ENCODE measurements at places on chromosomes 5 and 9.

GRCh38 chr5:132489871-132490483 is 596 bp downstream of the IRF1 start:
- DNase-seq = no peak

- no peak for DNase-seq
Measured at GRCh38 chr5:176816791-176817347, 6.5 kb downstream of the UNC5A start.

DNA sequence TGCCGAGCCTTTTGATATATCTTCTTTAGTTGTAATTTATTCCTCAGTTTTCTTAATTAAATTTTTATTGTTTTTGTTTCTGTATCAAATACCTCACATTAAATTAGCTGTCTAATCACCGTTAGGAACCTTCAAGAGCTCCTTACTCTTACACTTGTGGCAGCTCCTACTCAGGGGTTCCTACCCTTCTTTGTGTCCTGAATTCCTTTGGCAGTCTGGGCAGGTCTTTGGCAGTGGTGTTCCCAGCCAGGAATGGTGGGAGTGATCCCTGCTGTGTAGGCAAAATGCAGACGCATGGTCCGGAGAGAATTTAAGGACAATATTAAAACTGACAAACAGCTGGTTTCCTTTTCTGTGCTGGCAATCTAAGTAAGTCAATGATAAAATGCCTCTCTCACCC is 41.8 kb downstream of the MAST4 start:
- DNase-seq = no peak

DNA sequence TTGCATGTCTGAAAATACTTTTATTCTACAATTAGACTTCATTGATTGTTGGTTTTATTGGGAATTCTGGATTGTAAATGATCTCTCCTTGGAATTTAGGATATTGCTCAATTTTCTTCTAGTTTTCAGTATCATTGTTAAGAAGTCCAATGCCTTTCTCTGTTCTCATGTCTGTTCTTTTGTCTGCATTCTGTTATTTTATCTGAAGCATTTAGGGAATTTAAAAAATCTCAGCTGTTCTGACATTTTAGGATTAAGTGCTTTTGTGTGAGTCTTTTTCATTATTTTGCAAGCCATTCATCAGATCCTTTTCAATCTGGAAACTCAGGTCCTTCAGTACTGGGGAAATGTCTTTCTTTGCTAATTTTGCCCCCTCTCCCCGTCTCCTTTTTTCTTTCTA is 4.4 kb upstream of the FER start:
- no peak for DNase-seq

GRCh38 chr5:149371296-149371962 is 7.7 kb downstream of the IL17B start:
- DNase-seq = peak; percentile 58

GRCh38 chr5:155299386-155300005 is 285.9 kb downstream of the KIF4B start:
- DNase-seq = no peak

GRCh38 chr5:55917402-55918086 is 66.4 kb downstream of the IL31RA start:
- no peak for DNase-seq

DNA sequence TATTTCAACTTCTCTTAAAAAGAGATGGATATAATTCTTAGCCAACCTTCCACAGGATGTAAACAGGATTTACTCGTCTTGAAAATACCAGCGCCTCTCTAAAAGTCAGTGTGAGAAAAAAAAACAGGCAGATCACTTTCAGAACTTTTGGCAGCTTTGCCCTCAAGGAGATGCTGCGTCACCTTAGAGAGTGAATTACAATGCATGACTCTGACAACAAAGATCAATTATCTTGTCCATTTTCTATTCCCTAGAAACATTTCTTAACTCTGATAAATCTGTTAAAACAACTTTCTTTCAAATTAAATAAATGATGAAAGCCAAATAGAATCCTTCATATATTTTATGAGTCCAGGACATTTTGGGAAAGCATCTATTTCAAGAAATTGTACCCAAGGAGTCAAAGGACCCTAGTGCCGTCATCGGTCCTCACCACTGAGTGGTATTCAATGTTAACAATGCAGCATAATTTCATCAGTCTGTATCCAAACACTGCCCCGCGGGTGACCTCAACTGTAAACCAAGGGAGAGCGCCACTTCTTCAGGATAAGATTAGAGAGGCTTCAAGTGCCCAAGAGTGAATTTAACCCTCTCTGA is 536.0 kb downstream of the PDE4D start:
- no peak for DNase-seq

- no peak for DNase-seq
Measured at GRCh38 chr5:144711172-144711571, 540.5 kb downstream of the KCTD16 start.

DNA sequence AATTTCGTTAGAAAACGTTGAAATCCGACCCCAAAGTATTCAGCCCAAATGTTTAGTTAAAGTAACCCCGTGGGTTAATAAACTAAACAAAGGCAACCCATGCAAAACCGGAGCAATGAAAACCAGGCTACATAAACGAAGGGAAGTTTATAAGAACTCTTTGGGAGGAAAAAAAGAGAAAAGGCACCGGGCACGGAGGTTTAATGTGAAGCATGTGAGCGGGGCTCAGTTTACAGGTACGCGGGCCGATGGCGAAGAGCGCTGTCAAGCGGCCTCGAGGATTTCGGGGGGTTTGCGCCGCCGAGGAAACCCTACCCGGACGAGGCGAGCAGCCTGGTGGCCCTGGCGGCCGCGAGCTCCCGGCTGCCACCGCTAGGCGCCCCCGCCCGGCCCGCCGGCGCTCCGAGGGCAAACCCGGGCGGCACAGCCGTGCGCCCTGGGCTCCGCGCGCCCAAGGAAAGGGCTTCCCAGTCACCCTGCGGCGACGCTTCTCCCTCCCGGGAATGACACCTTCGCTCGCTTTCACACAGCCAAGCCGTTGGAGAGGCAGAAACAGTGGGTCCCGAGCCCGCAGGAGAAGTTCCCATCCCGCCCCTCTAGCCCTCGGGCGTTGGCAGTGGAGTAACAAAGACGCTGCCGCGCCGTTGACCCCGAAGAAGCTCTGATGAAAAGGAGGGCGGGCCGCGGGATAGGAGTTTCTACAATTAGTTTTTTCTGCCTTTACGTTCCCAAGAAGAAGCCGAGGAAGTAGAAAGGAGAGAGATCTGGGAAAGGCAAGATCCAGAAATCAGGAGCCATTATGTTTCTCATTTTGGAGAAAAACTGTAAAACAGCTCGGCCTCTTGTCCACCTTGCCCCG is 126.0 kb downstream of the TMEM174 start:
- DNase-seq = no peak

DNA sequence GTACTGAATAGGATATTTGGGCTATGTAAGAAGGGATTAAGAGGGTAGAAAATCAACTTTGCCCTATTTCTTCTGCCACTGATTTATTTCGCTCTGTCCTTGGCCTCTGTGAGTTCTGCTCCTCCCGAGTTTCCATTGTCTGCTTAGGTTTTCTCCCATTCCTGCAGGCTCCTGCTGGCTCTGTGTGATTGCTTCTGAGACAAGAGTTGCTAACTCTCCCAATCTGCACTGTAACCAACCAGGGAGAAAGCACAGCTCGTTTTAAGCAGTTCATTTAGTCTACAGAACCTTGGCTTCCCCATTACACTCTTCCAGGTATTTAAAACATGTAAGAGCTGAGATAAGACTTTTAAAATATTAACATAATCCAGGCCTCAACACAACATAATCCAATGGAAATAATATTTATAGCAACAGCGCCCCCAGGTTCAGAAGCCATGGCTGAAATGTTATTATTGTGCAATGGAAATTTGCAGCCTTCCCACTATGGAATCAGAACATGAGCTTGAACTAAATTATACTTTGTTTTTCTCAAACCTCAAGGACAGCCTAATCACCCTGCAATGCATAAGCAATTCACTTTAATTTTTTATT is 203.5 kb downstream of the ERCC6L2 start:
- DNase-seq = no peak

DNA sequence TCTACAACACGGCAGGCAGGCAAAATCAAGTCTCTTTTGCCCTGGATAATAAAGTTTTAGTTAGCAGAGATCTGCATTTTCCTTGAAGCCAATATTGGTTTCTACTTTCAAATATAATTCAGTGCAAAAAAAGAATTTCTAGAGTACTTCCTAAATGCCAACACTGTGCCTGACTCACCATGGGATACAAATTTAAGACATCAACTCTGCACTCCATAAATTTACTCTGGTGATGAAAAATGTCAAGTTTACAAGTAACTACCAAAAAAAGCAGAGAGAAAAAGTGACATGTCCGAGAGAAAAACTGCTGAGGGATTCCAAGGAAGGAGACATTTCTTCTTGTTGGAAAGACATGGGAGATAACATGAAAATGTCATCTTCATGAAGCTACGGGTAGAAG is 119.7 kb downstream of the RAPGEF6 start:
- no peak for DNase-seq

GRCh38 chr5:155434267-155434666 is 420.7 kb downstream of the KIF4B start:
- no peak for DNase-seq

GRCh38 chr5:140502834-140503233 is 44.6 kb upstream of the EIF4EBP3 start:
- DNase-seq = no peak

- DNase-seq = no peak
Measured at GRCh38 chr5:150513375-150514309, 5.7 kb downstream of the NDST1 start.

- DNase-seq = no peak
Measured at GRCh38 chr5:24714746-24715145, 70.0 kb upstream of the CDH10 start.

DNA sequence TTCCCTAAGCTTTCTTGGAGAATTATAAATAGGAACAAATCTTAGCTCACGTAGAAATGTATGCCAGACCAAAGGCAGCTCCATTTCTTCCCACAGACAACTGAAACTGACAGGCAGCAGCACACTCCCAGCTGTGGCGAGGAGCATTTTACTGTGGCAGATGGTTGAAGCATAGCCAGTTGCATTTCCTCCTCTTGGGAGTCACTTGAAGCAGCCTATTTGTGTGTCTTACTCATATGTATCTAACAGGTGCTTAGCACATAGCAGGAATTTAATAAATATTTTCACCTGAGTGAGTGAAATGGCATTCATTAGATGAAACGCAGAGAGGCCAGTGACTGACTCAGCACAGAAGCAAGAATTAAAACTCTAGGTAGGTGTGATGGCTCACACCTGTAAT is 12.3 kb upstream of the MTMR12 start:
- no peak for DNase-seq

DNA sequence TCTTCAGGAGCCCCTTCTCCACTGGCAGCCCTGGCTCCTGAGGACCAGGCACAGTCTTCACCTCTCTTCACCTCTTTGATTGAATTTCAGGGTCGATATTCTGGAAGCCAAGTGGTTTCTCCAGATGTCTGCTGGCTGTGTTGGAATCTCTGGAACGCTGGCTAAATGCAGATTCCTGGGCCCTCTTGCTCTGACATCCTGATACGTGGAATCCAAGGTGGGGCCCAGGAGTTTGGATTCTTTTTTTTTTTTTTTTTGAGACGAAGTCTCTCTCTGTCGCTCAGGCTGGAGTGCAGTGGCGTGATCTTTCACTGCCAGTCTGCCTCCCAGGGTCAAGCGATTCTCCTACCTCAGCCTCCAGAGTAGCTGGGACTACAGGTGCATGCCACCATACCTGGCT is 26.8 kb upstream of the IER5L start:
- DNase-seq = no peak

- DNase-seq = no peak
Measured at GRCh38 chr5:106127985-106128384, 1542.8 kb downstream of the EFNA5 start.

- DNase-seq = peak; percentile 30
Measured at GRCh38 chr9:15299374-15299939, 7.6 kb downstream of the TTC39B start.

GRCh38 chr9:116368680-116369079 is 215.1 kb downstream of the PAPPA start:
- no peak for DNase-seq
